ENCODE measurements at places on chromosomes 3 and 15.

GRCh38 chr3:13608969-13609725, 60.2 kb downstream of the FBLN2 start:
- no peak for DNase-seq

- DNase-seq, result no peak
Measured at GRCh38 chr15:63218100-63218808, 28.8 kb downstream of the RAB8B start.

DNA sequence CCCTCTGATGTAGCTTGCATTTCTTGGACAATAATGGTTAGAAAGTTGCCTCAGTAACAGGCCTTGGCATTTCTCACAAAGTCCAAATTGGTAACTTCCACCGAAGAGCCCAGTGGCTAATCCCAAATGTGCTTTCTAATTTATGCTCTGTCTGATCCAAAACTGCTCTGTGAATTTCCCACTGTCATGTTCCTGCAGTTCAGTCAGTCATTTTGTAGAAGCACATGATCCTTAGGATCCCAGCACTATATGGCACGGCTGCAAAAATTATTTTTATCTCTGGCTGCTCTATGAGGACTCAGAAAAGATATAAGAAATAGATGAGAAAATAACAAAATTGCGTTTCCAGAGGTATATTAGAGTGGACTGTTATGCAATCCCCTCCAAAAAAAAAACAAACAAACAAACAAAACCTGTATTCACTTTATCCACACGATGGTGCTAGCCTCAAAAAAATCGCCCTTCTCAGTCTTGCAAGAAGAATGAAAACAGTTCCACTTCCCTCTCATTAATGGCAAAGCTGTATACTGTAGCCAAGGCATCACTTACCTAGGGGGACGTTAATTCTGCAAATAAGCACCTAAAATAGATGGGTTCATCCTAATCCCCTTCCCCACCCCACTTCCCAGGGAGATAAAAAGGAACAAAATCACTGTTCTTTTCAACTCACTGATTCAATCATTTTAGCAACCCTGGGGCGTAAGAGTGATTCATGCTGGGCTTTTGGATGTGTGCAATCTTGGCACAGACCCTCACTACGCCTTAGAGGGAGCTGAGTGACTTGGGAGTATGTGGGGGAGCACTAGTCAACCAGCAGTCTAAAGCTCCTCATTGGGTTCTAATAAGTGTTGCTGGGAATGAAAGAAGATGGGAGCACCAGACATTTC, 61.3 kb downstream of the TMCO5A start:
- DNase-seq, result peak; percentile 78

DNA sequence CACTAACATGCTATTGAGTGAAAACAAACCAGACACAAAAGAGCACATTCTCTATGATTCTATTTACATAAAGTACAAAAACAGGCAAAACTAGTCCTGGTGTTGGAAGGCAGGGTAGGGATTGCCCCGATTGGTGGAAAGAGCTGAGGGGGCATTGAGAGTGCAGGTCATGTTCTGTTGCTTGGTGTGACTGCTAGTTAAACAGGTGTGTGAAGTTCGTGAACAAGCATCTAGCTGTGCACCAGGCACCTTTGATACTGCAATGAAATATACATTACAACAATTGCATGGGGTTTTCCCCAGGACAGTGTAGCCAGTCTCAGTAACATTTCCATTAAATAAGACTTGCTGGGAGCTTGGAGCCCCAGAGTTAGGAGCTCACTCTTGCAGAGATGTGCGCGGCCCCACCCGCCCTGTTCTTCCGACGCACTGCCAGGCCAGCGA, 26.3 kb upstream of the THRB start:
- no peak for DNase-seq

- DNase-seq, result no peak
Measured at GRCh38 chr15:83644439-83644838, 9.5 kb upstream of the ADAMTSL3 start.

DNA sequence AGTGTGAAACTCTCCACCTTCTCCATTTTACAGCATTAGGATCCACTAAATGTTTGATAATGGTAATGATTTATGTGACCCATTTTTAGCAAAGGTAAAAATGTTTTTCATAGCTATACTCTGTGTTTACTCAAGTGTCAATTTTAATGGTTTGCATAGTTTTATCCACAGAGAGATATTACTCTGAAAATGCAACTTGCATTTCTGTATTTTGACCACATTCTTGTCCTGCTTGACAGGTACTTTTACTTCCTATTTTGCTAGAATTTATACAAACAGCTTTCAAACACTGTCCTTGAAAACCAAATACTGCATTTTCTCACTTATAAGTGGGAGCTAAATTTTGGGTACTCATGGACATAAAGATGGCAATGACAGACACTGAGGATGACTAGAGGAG, 62.9 kb downstream of the SERPINI1 start:
- DNase-seq, result no peak

GRCh38 chr3:64345371-64345770, 120.1 kb upstream of the PRICKLE2 start:
- no peak for DNase-seq

- no peak for DNase-seq
Measured at GRCh38 chr15:40282869-40283614, at the start of gene ANKRD63. TSS of gene ANKRD63 (minus strand) at chr15:40283064. CDS start at chr15:40282586, 478 bp downstream.

DNA sequence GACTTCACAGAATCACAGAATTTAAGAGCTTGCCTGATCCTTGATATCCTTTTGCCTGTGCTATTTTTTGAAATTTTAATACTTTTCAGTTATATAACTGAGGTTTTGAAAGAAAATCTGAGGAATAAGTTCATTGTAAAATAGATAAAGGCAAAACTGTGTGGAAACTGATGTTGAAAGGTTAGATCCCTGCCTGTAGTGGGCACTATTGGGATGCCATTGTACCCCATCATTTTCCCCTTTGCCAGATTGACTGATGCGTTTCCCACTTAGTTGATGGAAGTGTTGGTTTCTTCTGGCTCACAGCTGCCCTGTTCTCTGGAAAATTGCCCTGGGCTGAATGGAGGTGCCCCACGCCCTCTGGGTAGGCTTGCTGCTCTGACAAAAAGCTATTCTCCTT, 387.9 kb downstream of the RBMS3 start:
- no peak for DNase-seq

- DNase-seq, result no peak
Measured at GRCh38 chr3:13525827-13526625, 22.9 kb upstream of the FBLN2 start.

DNA sequence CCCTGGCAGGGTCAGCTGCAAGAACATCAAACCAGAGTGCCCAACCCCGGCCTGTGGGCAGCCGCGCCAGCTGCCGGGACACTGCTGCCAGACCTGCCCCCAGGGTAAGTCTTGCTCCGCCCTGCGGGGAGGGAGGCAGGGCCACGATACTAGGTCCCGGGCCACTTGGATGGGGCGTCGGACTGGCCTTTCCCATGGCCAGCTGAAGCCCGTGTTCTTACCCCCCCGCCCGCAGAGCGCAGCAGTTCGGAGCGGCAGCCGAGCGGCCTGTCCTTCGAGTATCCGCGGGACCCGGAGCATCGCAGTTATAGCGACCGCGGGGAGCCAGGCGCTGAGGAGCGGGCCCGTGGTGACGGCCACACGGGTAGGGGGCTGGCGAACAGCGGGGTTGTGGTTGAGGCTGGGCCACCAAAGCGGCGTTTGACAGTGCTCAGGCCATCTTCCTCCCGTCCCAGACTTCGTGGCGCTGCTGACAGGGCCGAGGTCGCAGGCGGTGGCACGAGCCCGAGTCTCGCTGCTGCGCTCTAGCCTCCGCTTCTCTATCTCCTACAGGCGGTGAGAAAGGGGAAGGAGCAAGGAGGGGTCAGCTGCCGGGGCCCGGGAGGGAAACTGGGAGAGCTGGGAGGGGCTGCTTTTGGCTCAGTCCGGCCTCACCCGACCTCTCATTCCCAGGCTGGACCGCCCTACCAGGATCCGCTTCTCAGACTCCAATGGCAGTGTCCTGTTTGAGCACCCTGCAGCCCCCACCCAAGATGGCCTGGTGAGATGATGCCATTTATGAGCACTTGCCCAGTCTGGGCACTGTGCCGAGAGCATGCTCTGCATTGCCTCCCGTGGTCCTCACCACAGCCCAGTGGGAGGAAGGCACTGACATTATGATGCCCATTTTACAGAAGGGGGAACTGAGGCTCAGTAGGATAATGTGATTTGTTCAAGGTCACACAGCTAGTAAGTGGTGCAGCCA, 1.7 kb downstream of the CHRD start:
- no peak for DNase-seq

DNA sequence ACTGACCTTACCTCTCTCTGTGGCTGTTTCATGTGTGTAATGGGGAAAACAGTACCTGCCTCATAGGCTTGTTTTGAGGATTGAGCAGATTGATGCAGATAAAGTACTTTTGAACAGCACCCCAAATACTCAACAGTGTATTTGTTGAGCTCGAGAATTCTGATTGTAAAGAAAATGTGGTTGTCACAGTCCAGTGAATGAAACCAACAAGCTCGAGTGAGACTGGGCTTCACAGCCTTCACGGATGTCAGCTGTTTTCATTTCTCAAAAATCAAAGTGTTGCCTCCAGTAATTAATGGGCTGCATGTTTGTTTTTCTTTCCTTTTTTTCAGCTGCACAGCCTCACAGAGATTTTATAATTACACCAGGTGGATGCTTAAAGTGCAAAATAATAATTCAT, 43.7 kb downstream of the PARP15 start:
- no peak for DNase-seq

Data from cerebellar cortex (tissue), 1 donor.